ENCODE measurements at places on chromosomes 16 and 17.
A peak's percentile ranks its signal among the peaks of the same experiment; 100 is the strongest.

- H3K27ac ChIP-seq, result no peak overlapping the region
- H3K4me1 ChIP-seq, result peaks cover 4% of the 10 kb centered on the region
- H3K36me3 ChIP-seq, result peaks cover 69% of the 10 kb centered on the region
- no peak overlapping the region for H3K4me3 ChIP-seq
- no peaks in the 10 kb centered on the region for H3K27me3 ChIP-seq
Observed at GRCh38 chr16:57231821-57232350, 13.2 kb upstream of the ARL2BP start.

- H3K27ac ChIP-seq, result no peak overlapping the region
- H3K36me3 ChIP-seq, result no peaks in the 10 kb centered on the region
- DNase-seq, result no peak
- H3K4me1 ChIP-seq, result no peaks in the 10 kb centered on the region
Observed at GRCh38 chr17:65704731-65705130, 143.3 kb upstream of the AXIN2 start.

- no peak overlapping the region for H3K4me3 ChIP-seq
- H3K4me1 ChIP-seq, result peaks cover 63% of the 10 kb centered on the region
- peaks cover 2% of the 10 kb centered on the region for H3K36me3 ChIP-seq
- no peaks in the 10 kb centered on the region for H3K27me3 ChIP-seq
- DNase-seq, result no peak
Observed at GRCh38 chr17:57463103-57463885, 207.0 kb downstream of the MSI2 start.

DNA sequence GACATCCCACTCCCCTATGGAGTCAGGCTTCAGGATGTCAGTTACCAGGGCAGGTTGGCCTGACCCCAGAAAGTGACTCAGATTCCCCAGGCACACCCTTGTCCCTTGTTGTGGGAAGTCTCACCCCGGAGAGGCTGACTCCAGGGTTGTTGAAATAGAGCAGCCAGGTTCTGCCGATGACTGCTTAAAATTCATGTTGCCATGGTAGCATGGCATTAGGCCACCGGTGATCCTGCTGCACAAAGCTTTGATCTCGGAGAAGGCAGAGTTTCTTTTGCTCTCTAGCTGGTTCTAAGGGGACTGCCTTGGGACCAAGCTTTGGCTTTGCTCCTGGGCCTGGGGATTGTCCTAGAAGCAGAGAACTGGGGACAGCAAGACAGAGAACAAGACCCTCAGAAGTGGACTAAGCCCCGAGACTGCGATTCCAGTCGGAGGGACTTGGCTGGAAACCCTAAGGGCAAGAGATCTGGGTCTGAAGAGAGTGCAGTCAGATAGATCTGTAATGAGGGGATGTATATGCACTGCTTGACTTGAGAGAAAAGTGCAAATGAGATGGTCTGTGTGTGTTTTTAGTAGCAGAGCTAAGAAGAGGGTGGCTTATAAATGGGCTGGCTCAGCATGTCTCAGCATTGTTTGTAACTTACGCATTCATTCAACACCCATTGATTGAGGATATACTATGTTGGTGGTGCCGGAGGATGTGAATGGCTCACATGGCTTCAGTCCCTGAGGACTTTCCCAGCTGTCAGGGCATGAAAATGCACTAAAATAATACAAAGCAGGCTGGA is 106.9 kb downstream of the RGS9 start:
- H3K4me3 ChIP-seq, result no peak overlapping the region
- H3K27ac ChIP-seq, result no peak overlapping the region
- H3K36me3 ChIP-seq, result no peaks in the 10 kb centered on the region
- H3K27me3 ChIP-seq, result peaks cover 10% of the 10 kb centered on the region
- DNase-seq, result no peak

- no peaks in the 10 kb centered on the region for H3K27me3 ChIP-seq
- H3K36me3 ChIP-seq, result no peaks in the 10 kb centered on the region
- no peaks in the 10 kb centered on the region for H3K4me1 ChIP-seq
- H3K4me3 ChIP-seq, result no peak overlapping the region
- H3K27ac ChIP-seq, result no peak overlapping the region
Observed at GRCh38 chr17:61126473-61127249, 273.0 kb upstream of the TBX2 start.

- no peaks in the 10 kb centered on the region for H3K36me3 ChIP-seq
- no peak overlapping the region for H3K4me3 ChIP-seq
- peak overlapping the region; percentile 24 for H3K27ac ChIP-seq
- no peaks in the 10 kb centered on the region for H3K27me3 ChIP-seq
- DNase-seq, result no peak
- peaks cover 31% of the 10 kb centered on the region for H3K4me1 ChIP-seq
Observed at GRCh38 chr17:32551186-32551955, 64.6 kb downstream of the CDK5R1 start.

GRCh38 chr16:84367750-84368307 is 509 bp upstream of the ATP2C2 start:
- no peak overlapping the region for H3K4me3 ChIP-seq
- H3K36me3 ChIP-seq, result peaks cover 8% of the 10 kb centered on the region
- DNase-seq, result no peak
- no peak overlapping the region for H3K27ac ChIP-seq

DNA sequence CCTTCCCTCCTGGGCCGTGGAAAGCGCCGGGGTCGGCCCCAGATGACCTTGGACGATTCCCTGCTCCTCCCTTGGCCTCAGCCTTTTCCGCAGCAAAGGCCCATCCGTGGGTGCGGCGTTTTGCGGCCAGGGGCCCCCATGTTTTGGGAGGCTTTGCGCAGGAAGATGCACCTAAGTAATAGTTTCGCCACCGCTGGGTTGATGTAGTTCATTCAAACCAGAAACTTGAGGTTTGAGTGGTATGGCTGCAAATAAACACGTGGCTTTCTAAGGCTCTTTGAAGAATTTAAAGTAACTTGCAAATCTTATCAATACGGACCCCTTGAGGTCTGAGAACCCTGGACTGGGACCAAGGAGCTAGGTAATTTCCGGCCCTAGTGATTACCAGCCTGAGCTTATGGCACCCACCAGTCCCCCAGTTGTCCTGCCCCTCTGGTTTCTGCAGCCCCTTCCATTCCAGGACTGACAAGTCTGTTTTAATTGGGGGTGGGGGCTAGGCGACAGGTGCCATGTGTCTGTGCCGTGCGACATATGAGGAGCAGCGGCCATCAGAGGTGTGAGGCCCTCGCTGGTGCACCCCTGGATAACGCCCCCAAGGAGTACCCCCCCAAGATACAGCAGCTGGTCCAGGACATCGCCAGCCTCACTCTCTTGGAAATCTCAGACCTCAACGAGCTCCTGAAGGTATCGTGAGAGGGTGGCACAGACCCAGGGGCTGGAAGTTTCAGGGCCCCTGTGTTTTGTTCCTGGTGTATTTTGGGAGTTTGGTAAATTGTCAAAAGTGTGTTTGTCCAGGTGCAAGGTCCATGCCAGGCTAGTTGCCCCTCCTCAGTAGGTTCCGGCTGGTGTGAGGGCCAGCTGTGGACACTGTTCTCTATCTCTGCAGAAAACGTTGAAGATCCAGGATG is 834 bp downstream of the MRPL12 start:
- peaks cover 44% of the 10 kb centered on the region for H3K36me3 ChIP-seq
- peak overlapping the region; percentile 94 for H3K4me3 ChIP-seq
- no peaks in the 10 kb centered on the region for H3K27me3 ChIP-seq
- no peak for DNase-seq
- peaks cover 20% of the 10 kb centered on the region for H3K4me1 ChIP-seq

GRCh38 chr16:71687861-71688260 is 36.6 kb downstream of the PHLPP2 start:
- H3K4me3 ChIP-seq, result no peak overlapping the region
- no peak overlapping the region for H3K27ac ChIP-seq
- H3K36me3 ChIP-seq, result peaks cover 33% of the 10 kb centered on the region
- H3K4me1 ChIP-seq, result no peaks in the 10 kb centered on the region
- DNase-seq, result no peak
- no peaks in the 10 kb centered on the region for H3K27me3 ChIP-seq

- DNase-seq, result no peak
- peaks cover 2% of the 10 kb centered on the region for H3K36me3 ChIP-seq
- H3K4me3 ChIP-seq, result no peak overlapping the region
- H3K27me3 ChIP-seq, result peaks cover 14% of the 10 kb centered on the region
Observed at GRCh38 chr17:58840820-58841612, 85.4 kb downstream of the PPM1E start.

DNA sequence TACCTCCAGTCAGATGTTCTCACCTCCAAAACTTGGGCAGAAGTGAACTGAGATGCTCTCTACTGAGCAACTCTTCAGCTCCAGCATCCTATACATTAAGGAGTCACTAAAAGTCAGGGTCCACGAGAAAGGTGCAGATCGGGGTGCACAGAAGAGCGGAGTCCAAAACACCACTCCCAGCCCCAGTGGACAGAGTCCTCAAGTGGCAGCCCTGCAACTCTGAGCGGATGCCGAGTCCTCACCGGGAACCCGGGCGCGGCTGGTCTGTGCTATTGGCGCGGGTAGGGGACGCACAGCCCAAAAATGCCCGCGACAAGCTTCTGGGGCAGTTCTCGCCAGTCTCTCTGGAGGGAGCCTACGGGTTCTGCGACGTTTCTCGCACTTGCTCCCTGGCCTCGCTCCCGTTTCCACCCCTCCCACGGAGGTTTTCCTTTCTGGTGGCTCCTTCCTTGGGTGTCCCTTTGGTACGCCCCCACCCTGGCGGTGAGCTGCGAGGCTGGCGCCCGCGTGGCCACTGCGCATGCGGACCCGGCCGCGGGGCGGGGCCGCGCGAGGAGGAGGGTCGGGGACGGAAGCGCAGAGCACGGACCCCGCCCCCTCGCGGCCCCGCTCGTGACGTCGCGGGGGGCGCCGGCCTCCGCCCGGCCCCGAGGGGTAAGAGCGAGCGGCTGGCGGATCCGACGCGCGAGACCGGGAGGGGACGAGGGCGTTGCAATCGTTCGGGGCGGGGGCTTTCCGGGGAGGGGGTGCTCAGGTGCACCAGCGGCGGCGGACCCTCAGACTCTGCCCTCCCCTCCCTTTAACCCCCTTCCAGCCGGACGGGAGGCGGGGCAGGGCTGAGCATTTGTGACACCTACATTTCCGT is at the start of gene TMEM219:
TSS of gene TMEM219 (plus strand) at position 601 of the 865 bp plus-strand sequence. CDS start 1,065 bp downstream, outside the sequence.
- H3K36me3 ChIP-seq, result peaks cover 9% of the 10 kb centered on the region
- H3K4me3 ChIP-seq, result peak within 1 kb of the TSS; percentile 89
- DNase-seq, result peak; percentile 96
- H3K27ac ChIP-seq, result peak within 1 kb of the TSS; percentile 97
- peaks cover 13% of the 10 kb centered on the region for H3K4me1 ChIP-seq

DNA sequence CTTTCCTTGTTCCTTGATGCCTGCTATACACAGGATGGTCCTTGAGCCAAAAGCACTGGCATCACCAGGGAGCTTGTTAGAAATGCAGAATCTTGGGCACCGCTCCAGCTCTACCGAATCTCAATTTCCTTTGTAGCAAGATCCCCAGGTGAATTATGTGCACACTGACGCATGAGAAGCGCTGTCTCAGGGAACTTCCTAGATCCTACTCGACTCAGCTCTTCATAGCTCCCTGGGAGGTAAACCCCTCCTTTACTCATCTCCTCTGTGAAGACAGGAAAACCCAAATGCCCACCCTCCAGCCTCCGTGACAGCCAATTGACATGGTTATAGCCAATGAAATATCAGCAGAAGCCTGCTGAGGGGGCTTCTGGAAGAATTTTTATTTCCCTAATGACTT is 4.1 kb downstream of the USP31 start:
- no peak overlapping the region for H3K4me3 ChIP-seq
- peaks cover 18% of the 10 kb centered on the region for H3K4me1 ChIP-seq
- no peak for DNase-seq
- peaks cover 3% of the 10 kb centered on the region for H3K36me3 ChIP-seq
- no peak overlapping the region for H3K27ac ChIP-seq

- peaks cover 3% of the 10 kb centered on the region for H3K36me3 ChIP-seq
- DNase-seq, result no peak
- H3K27me3 ChIP-seq, result no peaks in the 10 kb centered on the region
- no peak overlapping the region for H3K27ac ChIP-seq
- no peaks in the 10 kb centered on the region for H3K4me1 ChIP-seq
- H3K4me3 ChIP-seq, result no peak overlapping the region
Observed at GRCh38 chr17:61349350-61349749, 50.3 kb upstream of the TBX2 start.

GRCh38 chr16:55900616-55901393 is 25.6 kb upstream of the CES5A start:
- no peak for DNase-seq
- no peaks in the 10 kb centered on the region for H3K36me3 ChIP-seq
- no peaks in the 10 kb centered on the region for H3K4me1 ChIP-seq
- H3K4me3 ChIP-seq, result no peak overlapping the region

GRCh38 chr16:22898874-22899348 is 84.9 kb downstream of the HS3ST2 start:
- peaks cover 36% of the 10 kb centered on the region for H3K27me3 ChIP-seq
- H3K4me3 ChIP-seq, result no peak overlapping the region
- no peak overlapping the region for H3K27ac ChIP-seq
- no peaks in the 10 kb centered on the region for H3K4me1 ChIP-seq
- H3K36me3 ChIP-seq, result no peaks in the 10 kb centered on the region
- peak; percentile 12 for DNase-seq

GRCh38 chr17:79006794-79007503 is 2.6 kb downstream of the CANT1 start:
- peaks cover 30% of the 10 kb centered on the region for H3K36me3 ChIP-seq
- H3K4me1 ChIP-seq, result peaks cover 46% of the 10 kb centered on the region
- peak overlapping the region; percentile 98 for H3K27ac ChIP-seq
- H3K4me3 ChIP-seq, result peak overlapping the region; percentile 96
- DNase-seq, result no peak

DNA sequence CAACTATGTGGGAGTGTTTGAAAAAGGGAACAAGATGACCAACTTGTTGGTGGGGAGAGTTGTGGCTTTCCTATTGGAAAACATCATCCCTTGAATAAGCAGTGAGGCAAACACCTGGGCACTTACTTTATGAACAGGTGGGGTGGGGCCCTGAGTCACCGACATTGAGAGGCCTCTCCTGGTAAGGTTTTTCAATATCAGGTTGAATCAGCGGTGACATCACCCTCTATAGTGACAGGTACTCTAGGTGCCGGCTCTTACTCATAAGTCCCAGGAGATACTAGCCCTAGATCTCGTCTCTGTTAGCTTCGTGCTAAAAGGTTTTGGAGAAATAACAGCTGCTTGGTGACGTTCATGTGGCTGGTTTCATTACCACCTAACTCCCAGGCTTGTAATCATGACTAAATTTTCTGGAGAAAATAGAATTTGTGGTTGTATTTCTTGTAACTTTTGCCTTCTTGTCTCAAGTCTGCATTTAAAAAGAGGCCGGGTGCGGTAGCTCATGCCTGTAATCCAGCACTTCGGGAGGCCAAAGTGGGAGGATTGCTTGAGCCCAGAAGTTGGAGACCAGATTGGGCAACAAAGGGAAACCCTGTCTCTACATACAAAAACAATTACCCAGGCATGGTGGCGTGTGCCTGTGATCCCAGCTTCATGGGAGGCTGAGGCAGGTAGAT is 19.3 kb downstream of the CDH1 start:
- no peak for DNase-seq
- H3K27ac ChIP-seq, result no peak overlapping the region
- peaks cover 13% of the 10 kb centered on the region for H3K4me1 ChIP-seq
- H3K27me3 ChIP-seq, result peaks cover 12% of the 10 kb centered on the region
- H3K36me3 ChIP-seq, result no peaks in the 10 kb centered on the region
